ENCODE measurements at places on chromosomes 5 and 9.
A peak's percentile ranks its signal among the peaks of the same experiment; 100 is the strongest.

DNA sequence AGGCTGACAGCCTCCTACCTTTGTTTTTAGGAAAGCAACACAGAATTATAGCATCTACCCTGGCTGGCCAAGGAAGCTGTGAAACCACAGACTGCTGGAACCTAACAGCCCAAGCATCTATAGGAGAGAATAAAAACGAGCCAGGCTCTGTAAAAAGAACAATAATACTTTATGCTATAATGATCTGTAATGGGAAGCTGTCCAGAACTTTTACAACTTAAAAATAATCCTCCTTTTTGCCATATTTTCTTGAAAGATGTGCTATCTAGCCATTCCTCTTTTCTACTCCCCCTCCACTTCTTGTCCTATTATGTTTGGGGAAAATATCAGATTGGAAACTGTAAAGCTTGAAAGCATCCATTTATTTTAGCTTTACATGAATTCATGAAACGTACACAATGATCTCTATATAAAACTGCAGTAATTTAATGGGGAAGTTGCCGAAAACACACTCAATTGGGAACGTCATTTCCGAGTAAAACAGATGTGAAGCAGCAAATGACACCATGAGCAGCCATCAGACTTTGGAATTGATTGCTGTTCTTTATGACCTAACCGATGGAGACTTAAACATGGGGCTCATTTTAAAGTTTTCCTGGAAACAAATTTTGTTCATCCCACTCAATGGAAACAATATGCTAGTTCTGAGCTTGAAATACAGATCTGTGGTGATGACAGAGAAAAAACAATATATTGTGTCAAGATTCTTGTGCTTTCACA, 450.3 kb upstream of the CLINT1 start:
- DNase-seq: no peak

DNA sequence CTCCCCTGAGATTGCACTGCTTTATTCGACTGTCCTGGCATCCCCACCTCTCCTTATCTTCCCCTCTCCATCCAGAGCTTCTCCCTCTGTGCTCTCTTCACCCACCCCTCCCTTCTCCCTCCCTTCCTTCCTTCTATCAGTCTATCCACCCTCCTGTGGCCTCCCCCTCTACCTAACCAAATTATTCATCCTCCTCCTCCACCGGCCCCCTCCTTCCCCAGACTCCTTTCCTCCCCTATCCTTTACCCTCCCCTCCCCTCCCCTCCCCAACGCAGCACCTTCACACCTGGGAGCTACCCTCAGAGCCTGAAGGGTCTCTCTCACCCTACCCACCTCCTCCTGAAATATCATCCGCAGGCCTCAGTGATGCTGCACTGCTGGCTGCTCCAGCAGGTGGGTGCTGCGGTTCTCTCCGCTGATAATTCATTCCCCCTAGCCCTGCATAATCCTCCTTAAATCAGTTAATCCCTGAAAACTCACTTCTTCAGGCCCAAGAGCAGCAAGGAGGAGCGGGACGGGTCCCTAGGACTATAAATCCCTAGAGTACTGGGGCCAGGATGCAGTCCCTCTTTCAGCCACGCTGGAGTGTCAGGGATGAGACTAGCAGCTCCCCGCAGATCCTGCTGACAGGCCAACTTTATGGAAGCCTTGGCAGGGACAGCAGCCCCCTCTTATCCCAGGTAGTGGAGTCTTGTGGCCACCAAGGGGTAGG, 97.8 kb downstream of the PCDH1 start:
- DNase-seq: no peak

DNA sequence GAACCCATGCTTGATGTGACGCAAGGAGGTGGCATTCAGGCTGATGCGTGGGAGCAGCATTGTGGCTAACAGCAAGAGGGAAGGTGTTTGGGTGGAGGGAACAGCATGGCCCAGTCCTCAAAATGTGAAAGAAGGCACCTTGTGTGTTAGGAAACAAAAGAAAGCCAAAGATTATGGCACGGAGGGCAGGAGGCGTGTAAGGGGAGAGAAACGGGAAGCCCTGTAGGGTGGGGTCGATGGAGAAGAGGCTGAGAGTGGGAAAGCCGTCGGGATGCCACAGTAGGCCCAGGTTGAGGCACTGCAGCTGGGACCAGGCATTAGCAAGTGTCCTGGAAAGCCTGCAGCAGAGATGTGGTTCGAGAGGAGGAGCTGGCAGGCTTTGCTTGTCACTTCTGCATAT, 241.1 kb downstream of the GADD45G start:
- no peak for DNase-seq

DNA sequence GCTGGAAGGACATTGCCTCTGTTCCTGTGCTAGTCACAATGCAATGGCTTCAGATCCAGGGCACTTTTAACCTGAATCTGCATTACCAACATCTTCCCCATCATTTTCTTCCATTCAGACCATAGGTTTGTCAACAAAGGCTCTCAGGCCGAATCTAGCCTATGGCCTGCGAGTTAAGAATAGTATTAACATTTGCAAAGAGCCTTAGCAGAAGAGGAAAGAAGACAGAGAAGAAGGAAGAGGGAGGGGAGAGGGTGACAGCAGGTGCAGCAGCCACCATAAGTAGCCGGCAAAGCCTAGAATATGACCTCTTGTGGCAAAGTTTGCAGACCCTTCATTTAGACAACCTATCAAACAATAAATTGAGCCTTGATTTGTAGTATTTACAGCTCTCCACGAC, 32.6 kb downstream of the BARX1 start:
- no peak for DNase-seq

DNA sequence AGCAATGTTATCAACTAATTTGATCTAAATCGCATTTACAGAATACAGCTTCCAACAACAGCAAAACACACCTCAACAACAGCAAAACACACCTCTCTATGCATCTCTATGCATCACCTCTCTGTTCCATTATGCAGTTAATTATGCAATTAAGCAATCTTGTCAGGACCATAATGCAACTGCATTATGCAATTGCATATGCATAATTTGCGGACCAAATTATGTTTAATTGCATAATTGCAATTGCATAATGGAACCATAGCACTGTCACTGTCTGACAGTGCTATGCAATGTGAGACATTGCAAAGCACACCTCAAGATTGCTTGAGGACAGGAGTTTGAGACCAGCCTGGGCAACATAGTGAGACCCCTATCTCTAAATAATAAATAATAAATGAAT, 80.4 kb upstream of the PRSS3 start:
- DNase-seq: no peak

GRCh38 chr9:105968811-105969466, 274.6 kb downstream of the TMEM38B start:
- DNase-seq: no peak

DNA sequence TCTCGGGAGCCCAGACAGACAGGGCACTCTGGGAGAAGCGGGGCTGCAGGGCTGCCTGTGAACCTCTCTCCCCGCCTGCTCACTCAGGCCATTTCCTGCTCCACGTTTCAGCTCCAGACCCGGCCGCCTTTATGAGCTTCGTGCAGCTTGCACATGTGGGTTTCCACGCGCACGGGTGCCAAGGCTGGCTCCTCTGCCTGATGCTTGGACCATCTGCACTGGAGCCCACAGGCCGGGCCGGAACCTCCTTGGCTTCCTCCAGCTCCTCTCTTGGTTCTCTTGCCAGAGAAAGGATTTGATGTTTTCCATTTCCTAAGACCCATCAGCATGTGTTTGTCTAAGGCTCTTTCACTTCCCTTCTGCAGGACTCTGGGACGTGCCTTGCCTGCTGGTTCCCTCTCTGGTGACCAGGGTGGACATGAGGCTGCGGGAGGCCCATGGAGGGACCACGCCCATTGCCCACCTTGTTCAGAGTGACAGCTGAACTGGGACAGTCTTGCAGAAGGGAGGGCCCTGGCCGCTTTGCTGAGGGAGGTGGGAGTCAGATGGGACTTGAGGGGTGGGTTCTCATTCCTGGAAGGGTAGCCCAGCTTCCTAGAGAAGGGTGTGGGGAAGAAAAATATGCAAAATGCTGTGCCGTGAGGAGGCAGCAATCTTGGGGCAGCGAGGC, 23.3 kb upstream of the COL5A1 start:
- DNase-seq: peak; percentile 22

- DNase-seq: peak; percentile 11
Observed at GRCh38 chr5:80346055-80346454, 26.3 kb downstream of the SPZ1 start.
